Psoas muscle (tissue), 8 donors: ENCODE measurements at places on chromosomes 1 and 21. TPM values are rescaled to one million over a fixed set of nuclear protein-coding genes. Genes with fewer than 3 reads are reported as not detected.

Gene COL6A1
- total RNA-seq = 83.0 TPM

Gene MTARC1
- total RNA-seq = 6.4 TPM

Gene BRINP3
- not detected for total RNA-seq

Gene HSD3B1
- total RNA-seq = not detected

Gene ANXA9
- not detected for total RNA-seq

Gene RBBP4
- 66.3 TPM for total RNA-seq

Gene ZNF644
- 35.6 TPM for total RNA-seq

Gene NEGR1
- 10.2 TPM for total RNA-seq

Gene SPRR2A
- total RNA-seq = 0.34 TPM

Gene OR2T35
- total RNA-seq = not detected

Gene NR5A2
- total RNA-seq = 0.60 TPM

Gene KLHDC8A
- not detected for total RNA-seq

- peak; percentile 70 for DNase-seq
Observed at GRCh38 chr1:206489980-206490770, 17.2 kb upstream of the RASSF5 start.

DNA sequence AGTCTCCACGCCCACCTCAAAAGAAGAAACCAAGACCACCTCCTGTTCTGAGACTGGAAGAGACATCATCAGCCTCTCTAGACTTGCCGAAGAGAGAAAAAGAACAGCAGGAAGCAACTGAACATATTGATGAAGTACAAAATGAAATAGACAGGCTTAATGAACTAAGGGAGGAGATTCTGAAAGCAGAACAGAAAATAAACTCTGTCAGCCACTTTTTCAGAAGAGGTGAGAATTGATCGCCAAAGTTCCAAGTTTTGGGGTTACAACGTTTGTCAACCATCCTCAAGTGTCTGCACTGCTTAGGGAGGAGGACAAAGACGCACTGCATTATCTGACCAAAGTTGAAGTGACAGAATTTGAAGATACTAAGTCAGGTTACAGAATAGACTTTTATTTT, 45.6 kb downstream of the ABL2 start:
- DNase-seq = no peak

GRCh38 chr1:98196012-98196411, 275.2 kb upstream of the DPYD start:
- DNase-seq = no peak

DNA sequence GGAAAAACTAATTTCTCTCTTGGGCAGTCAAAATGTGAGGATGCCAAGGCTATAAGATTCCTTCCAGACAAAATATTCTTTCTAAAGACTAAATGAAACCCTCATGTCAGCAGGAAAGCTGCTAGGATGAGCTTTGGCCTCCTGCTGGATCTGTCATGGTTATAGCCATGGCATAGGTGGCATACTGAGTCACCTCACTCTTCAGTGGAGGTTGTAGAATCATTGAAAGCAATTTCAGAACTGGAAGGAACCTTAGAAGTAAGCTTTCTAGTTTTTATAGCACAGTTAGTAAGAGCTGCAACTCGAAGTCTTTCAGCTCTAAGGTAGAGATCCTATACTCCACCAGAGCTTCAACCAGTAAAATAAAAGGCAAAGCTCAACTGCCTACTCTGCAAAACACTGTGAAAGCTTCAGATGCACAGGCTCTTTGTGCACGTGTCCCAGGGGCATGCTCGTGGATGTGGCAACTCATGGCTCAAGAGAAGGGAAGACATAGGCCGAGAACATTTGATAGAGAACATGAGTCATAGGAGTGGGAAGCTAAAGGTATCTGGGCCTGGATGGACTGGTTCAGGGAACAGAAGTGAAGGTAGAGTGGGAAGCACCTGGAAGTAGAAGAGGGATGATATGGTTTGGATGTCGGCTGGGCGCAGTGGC, 5.8 kb downstream of the AVPR1B start:
- DNase-seq = no peak

GRCh38 chr1:12019858-12020509, 686 bp downstream of the MIIP start:
- DNase-seq = no peak

- no peak for DNase-seq
Observed at GRCh38 chr1:25431955-25432719, 1.4 kb downstream of the MACO1 start.

- DNase-seq = no peak
Observed at GRCh38 chr1:65630855-65631254, 161.8 kb upstream of the PDE4B start.

DNA sequence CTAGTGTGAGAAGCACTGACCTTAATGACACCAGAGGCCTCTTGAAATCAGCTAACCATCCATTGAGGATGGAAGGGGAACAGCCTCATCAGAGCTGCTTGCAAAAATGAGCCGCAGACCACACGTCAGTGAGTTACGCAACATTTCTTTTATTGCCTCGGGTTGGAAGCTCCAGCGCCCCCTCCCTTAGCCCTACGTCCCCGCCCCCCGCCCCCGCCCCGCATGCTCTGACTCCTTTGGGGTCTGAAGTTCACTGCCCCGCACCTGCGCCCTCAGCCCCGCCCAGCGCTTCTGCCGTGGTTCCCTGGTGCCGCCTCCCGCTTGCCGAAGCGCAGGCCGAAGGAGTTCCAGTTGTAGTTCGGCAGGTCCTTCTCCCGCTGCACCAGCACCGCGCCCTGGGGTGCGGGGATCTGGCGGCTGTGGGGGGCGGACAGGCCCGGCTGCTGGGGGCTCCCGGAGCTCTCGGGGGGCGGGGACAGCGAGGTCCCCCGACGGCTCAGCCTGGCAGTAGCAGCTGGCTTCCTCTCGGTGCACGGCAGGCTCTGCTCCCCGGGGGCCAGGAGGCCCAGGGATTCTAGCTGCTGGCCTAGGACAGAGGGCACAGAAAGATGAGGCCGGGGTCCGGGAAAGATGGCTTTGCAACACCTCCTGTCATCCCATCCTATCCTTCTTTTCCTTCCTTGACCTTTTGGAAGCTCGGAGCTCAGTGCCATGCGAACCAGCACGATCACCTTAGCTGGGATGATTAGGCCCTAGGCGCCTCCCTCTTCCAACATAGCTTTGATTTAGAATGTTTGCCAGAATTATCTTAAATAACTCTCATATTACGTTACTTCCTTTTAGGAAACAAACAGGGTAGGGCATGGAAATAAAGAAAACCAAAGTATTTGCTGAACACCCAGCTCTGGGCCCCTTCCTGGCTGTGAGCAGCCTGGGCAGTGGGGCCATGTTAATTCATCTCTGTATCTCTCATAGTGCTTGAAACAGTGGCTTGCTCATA, 5.8 kb downstream of the KISS1 start:
- DNase-seq = peak; percentile 57

- DNase-seq = peak; percentile 44
Observed at GRCh38 chr1:156860113-156860627, 495 bp upstream of the NTRK1 start.

DNA sequence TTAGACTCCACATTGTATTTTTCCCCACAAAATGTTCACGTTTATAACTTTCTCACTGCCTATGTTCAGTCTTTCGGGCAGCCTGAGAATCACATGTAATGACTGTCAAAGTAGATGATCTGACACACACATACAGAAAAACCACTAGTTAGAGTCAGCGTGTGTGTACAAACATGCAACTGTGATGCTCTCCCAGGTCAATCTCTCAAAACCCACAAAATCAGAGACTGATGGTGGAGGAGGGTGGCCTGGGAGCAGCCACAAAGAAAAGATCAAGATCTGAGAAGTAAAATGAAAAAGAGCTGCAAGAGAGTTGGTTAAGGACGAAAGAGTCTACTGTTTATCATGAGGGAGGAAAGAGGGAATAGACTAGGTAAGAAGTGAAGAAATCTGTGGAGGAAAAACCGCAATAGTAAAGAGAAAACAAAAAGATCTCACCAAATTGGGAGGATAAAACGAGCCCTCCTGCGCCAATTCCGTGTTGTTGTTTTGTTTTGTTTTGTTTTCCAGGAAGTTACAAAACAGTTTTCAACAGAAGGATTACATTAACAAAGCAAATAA, 2.3 kb downstream of the EGLN1 start:
- no peak for DNase-seq

DNA sequence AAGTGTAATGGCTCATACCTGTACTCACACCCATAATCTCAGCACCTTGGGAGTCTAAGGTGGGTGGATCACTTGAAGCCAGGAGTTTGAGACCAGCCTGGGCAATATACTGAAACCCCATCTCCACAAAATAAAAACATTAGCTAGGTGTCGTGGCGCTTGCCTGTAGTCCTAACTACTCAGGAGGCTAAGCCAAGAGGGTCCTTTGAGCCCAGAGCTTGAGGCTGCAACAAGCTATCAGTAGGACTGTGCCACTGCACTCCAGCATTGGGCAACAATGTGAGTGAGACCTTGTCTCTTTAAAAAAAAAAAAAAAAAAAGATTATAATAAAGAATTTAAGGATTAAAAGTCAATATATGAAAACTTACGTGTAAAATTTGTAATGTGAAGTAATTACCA, 11.7 kb downstream of the BPNT1 start:
- DNase-seq = no peak

DNA sequence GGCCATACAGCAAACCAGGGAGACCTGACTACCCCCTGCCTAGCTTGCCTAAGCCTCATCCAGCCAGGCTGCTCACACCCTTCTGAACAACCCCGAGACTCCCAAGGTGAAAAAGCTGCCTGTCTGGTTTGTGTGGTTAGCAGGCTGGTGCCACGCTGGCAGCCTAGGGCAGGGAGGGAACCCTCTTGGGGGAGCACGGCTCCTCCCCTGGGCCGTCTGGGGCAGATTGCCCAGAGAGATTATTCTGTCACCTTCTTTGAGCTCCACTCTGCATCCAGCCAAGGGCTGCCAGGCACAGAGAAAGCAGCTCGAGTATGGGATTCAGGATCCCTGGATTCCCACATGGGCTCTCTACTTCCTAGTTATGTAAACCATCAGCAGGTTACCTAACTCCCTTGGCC, 27.5 kb upstream of the TCEA3 start:
- DNase-seq = peak; percentile 80

GRCh38 chr1:39076799-39077148, 50.6 kb downstream of the NDUFS5 start:
- DNase-seq = no peak

DNA sequence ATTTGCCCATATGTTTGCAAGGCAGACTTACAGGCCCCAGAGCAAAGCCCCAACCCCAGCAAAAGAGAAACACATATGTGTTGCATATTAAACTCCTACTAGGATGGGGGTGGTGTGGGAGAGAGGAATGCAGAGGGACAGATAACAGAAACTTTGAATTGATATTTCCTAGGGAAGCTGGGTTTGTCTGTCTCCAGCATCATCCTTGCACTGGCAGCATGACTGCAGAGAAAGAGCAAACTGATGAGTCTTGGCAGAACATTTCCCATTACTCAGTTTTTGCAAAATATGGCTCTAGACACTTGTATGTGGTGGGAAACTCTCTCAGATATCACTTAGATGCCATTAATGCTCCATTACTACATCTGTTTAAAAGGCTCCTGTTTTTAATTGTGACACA, 43.8 kb upstream of the MARK1 start:
- DNase-seq = no peak

GRCh38 chr1:23393706-23394105, 24.1 kb upstream of the ZNF436 start:
- DNase-seq = peak; percentile 75

- peak; percentile 28 for DNase-seq
Observed at GRCh38 chr1:980137-980571, 1.7 kb downstream of the PERM1 start.

DNA sequence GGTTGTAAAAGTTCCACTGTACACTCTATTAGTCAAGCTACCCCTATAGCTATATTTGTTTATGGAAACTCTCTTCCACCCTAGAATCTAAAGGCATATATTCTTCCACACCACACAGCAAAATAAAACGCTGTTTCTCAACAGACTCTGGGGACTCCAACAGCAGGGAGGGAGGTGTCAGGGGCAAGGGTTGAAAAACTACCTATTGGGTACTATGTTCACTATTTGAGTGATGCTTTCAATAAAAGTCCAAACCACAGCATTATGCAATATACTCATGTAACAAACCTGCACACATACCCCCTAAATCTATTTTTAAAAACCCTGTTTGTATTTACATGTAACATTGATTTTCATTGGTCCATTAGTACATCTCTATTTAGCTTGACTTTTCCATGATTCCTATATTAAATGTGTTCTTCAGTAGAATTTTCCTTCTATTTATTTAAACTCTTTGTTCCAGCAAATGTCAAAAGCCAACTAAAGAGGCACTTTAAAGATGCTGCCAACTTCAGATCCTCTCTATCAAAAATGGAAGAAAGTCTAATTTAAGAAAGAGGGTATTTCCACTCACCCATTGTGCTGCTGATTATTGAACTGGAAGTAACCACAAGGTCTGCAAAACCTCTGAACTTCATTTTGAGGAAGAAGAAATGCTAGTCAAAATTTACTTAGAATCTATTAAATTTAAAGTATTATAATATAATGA, 26.2 kb downstream of the RGS7 start:
- no peak for DNase-seq

GRCh38 chr1:9371391-9371935, 78.8 kb downstream of the SPSB1 start:
- DNase-seq = peak; percentile 53

GRCh38 chr1:209323743-209324142, 259.8 kb upstream of the CAMK1G start:
- DNase-seq = no peak

GRCh38 chr1:85976516-85977205, 179.9 kb downstream of the COL24A1 start:
- no peak for DNase-seq

DNA sequence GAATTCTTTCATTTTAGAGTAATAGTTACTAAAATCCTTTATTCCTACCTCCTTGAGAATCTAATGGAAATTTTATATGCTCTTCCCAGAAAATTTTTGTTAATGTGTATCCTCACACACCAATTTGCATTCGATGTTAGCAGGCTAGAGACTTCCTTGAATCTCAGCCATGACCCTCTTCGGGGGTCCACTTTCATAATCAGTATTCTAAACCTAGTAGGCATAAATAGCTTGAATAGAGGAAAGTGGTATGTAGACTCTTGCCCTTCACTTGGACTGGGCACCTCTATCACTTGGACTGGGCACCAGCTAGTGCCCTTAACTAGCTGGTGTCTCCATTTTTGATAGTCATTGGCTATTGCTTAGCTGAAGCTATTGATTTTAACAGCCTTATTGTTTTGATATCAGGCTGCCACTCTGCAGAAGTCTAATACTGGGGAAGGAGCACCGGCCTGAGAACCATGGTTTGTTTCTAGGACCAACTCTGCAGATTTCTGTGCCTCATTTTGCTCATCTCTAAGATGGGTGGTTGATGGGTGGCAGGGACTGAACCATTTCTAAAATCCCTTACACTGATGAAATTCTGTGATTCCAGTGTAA, 42.8 kb downstream of the MRPL39 start:
- DNase-seq = no peak

- no peak for DNase-seq
Observed at GRCh38 chr1:34452451-34452850, 275.7 kb downstream of the C1orf94 start.

DNA sequence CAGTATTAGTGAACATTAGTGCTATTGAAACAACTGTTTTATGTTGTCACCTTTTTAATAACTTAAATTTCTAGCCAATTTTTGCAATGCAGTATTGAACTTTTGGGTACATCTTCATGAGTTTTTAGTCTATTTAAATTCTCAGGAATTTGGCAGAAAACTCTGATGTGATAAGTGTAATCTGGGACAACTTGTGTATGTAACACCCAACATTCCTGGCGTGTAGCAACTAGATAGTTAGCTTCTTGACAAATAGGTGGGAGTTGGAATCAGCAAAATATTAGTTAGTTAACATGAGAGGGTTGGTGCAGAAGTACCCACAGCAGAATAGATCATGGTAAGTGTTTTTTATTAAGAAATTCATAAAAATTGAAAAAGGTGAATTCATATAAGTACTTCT, 111.6 kb downstream of the ITSN1 start:
- DNase-seq = no peak

- no peak for DNase-seq
Observed at GRCh38 chr1:151501474-151501873, 9.7 kb upstream of the CGN start.
